ENCODE measurements at places on chromosomes 6 and 20.

- H3K36me3 ChIP-seq, result no peaks in the 10 kb centered on the region
- DNase-seq, result no peak
- H3K4me3 ChIP-seq, result no peak overlapping the region
- no peak overlapping the region for H3K27ac ChIP-seq
- H3K27me3 ChIP-seq, result no peaks in the 10 kb centered on the region
Observed at GRCh38 chr6:79841577-79842375, 105.6 kb downstream of the ELOVL4 start.

DNA sequence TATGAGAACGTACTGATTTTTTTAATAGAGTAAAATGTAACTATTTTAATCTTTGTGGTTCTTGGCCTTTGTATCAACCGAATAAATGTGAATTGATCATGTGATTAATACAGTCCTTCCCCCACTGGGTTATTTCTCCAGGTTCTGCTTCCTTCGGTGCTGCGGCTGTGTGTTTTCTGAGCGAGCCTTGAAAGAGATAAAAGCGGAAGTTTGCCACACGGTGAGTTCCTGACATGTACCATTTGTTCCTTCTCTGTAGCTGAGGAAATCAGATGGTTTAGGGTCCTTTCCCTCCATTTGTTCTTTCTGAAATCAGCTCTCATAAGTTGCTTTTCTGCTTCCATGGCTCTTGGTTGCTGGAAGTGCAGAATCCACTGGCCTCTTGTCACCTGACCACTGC lies 15.5 kb downstream of the RTF2 start:
- DNase-seq, result no peak
- no peaks in the 10 kb centered on the region for H3K4me1 ChIP-seq
- no peaks in the 10 kb centered on the region for H3K27me3 ChIP-seq
- H3K27ac ChIP-seq, result no peak overlapping the region
- peaks cover 10% of the 10 kb centered on the region for H3K36me3 ChIP-seq
- H3K4me3 ChIP-seq, result no peak overlapping the region

- no peak overlapping the region for H3K4me3 ChIP-seq
- no peak overlapping the region for H3K27ac ChIP-seq
- DNase-seq, result no peak
- H3K27me3 ChIP-seq, result no peaks in the 10 kb centered on the region
- H3K36me3 ChIP-seq, result no peaks in the 10 kb centered on the region
- peaks cover 1% of the 10 kb centered on the region for H3K4me1 ChIP-seq
Observed at GRCh38 chr6:134015719-134016557, 36.5 kb downstream of the SLC2A12 start.

- DNase-seq, result no peak
- H3K27ac ChIP-seq, result no peak overlapping the region
- no peaks in the 10 kb centered on the region for H3K4me1 ChIP-seq
- H3K27me3 ChIP-seq, result no peaks in the 10 kb centered on the region
- H3K36me3 ChIP-seq, result no peaks in the 10 kb centered on the region
Observed at GRCh38 chr20:22808628-22809027, 224.3 kb upstream of the FOXA2 start.

- DNase-seq, result no peak
- H3K4me1 ChIP-seq, result peaks cover 10% of the 10 kb centered on the region
- H3K36me3 ChIP-seq, result no peaks in the 10 kb centered on the region
Observed at GRCh38 chr6:100461917-100462705, 2.6 kb downstream of the SIM1 start.
